ENCODE measurements at places on chromosomes 11 and 22.
A peak's percentile ranks its signal among the peaks of the same experiment; 100 is the strongest.

DNA sequence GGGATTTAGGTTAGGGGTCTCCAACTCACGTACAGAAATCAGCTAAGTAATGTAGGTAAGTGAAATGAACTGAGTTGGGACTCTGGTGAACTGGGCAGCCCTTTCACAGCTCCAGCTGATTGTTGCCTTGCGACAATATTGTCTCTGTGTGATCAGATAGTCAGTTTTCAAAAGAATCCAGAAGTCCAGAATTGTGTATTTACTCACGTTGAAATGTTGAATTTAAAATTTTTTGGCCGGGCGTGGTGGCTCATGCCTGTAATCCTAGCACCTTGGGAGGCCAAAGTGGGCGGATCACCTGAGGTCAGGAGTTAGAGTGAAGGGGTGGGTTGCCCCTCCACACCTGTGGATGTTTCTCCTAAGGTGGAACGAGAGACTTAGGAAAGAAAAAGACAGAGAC lies 18.8 kb upstream of the WDR74 start:
- no peak for DNase-seq

DNA sequence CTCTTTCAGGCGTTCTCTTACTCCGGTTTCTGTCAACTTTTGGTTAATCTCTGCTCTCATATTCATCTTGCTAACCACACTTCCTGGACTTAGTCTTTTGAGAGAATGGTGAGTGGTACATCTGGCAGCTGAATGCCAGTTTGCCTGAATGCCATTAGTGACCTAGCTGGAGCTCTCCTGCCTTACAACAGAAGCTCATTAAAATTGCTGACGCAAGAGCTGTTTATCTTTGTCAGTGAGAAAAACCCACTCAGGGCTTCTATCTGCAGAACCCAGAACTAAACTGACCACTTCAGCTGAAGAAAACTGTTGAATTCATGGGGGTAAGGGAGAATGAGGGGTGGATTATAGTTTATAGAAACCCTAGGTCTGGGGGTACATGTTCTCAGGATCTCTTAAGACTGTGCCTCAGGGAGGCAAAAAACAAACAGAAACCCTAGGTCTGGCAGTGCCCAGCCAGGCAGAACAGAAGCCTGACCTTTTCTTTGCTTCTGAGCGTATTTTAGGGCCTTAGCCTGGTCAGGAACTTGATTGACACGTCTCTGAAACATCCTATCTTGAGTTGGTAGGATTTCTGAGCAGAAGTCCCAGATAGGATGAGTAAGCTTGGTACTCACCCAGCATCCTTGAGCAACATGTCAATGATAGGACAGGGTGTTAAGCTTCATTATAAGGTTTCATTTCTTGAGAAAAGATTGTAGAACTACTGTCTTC lies 52.8 kb upstream of the YWHAH start:
- DNase-seq = no peak

DNA sequence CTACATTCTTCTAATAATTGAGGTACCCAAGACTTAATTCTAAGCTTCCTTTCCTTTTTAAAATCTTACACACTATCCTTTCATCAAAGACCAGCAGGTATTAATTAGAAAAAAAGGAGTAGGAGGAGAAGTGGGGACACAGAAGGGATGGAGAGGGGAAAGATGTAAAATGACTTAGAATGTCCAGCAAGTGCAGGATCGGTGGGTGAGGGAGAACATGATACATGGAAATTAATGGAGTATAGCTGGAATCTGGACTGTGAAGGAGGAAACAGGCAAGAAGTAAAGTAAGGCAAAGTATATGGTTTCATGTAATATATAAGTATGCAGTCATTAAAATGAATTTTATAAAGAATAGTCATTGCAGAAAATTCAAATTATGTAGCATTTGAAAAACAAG lies 63.7 kb upstream of the SC5D start:
- DNase-seq = no peak

DNA sequence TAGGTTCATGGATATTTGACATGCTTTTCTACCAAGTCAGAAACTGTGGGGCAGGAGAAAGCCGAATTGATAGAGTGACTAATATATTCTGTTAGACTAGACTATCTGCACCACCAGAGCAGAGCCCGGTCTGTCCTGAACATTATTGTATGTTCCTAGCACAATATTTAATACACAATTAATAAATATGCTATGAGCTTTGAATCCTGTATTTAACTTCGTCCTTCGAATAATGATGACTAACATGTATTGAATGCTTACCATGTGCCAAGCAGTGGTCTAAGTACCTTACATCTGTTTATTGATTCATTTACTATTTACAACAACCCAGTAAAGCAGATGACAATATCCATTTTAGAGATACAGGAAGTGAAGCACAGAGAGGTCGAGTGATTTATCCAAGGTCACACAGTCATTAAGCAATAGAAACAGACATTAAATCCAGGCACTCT lies 44.8 kb upstream of the ANO3 start:
- DNase-seq = no peak

GRCh38 chr11:1293619-1294015 lies 15.8 kb downstream of the TOLLIP start:
- no peak for DNase-seq

- no peak for DNase-seq
Observed at GRCh38 chr11:13767471-13767870, 99.0 kb downstream of the FAR1 start.

GRCh38 chr22:22887621-22888503 lies at the start of gene IGLL5:
TSS of gene IGLL5 (plus strand) at chr22:22887816. CDS start at chr22:22888054, 238 bp downstream.
- DNase-seq = no peak

- no peak for DNase-seq
Observed at GRCh38 chr11:107259811-107260221, 197.8 kb downstream of the CWF19L2 start.

DNA sequence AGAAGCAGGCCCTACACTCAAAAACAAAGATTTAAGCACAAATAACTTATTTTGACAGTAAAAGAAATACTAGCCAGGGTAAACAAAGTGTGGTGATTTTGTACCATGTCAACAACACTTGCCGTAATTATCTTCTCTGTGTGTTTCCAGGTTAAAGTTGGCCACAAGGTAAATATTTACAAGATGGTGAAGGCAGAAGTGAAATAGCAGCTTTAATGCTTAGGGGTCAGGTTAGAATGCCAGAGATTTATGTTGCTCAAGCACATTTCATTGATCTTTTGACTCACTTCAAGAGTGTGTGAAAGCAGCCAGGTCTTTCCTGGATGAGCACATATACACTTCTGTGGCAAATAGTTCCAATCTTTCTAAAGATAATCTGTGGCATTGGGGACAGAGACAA lies 270.2 kb upstream of the LUZP2 start:
- no peak for DNase-seq

GRCh38 chr11:80873310-80873999 lies 1432.6 kb upstream of the TENM4 start:
- DNase-seq = no peak

DNA sequence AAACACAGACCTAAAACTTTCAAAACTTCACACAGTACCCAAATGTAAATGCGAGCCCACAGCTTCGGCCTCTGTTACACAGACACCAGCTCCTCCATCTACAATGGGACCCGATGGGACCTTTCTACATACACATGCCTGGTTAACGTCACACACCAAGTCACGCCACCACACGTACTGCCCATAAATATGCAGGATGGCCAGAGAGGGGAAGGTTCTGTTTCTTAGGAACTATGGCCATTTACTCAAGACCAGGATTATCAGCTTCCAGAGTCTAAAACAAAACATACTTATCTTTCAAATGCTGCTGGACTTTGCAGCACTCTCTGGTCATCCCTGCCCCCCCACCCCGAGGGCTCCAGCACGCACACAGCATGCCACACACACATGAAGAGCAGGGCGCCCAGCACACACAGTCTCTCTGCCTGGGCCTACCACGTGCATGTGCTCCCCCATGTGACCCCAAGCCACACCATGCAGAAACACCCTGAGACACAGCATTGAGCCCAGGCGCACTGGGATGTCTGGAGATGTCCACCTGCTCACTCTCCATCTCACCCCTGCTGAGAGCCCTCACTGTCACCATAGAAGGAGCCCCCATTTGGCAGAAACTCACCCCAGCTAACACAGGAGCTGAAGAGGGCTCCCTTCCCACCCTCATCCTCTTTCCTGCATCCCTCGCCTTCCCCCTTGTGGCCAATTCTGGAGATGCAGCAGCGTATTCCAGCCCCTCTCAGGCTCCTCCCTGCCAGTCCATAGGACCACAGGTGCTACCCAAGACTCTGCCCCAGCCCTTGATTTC lies 61.8 kb downstream of the SLC22A12 start:
- peak; percentile 50 for DNase-seq

DNA sequence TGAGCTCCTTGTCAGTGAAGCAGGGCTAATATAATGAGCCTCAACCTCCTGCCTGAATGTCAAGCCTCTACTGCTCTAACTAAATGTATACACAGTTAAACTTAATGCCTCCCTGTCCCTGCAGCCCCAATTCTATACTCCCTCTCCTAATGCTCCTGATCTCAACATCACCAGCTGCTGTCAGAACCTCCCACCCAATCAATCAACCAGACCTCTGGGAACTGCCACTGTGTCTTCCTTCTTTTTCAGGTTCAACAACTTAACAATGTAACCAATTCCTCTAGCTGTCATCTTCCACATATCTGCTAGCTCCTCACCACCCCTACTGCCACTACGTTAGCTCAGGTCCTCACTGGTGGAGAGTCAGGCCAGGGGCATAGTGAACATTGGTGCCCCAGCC lies 339.8 kb upstream of the NARS2 start:
- no peak for DNase-seq

DNA sequence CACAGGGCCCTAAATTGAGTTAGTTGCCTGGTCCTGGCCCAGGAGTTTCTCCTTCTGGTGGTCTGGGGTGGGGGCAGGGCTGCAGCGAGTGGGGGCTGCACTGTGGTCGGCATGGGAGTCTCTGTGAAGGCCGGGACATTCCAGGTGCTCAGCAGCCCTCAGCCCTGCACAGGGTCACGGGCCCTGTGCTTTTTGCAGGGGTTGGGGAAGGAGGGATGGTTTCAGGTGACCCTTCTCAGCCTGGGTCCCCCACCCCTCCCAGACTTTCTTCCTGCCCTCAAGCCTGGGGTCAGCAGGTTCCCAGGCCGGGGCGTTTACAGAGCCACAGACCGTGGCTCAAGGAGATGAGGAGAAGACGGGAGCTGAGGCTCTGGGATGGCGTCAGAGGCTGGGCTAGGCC lies 7.8 kb downstream of the EMID1 start:
- no peak for DNase-seq

DNA sequence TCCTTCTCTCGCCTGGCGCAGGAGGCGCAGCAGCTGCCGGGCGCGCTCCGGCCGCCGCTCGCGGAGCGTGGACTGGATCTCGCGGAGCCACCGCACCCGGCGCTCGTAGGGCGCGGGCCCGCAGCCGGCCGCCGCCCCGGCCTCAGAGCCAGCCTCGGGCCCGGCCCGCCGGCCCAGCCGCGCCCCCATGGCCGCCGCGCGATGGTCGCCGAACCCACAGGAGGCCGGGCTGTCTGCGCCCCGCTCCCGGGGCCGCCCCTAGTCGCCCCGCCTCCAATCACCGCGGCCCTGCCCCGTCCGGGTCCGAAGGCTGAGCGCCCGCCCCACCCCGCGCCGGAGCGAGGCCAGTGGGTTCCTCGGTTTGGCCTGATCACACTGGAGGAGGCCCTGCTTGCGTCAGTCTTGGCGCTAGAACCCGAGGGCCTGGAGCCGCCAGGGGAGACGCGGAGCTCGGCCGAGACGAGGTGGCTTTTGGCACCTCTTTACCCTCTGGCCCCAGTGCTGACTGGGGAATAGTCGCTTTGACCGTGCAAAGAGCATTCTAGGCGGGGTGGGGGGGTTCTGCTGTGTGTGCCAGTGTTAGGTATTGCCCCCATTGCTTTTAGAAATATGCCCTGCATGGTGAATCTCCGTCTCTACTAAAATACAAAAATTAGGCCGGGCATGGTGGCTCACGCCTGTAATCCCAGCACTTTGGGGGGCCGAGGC lies at the start of gene LRRC75B:
LRRC75B (minus strand) TSS at position 223 of the 708 bp plus-strand sequence; CDS start at position 189, 34 bp downstream.
- peak; percentile 24 for DNase-seq

DNA sequence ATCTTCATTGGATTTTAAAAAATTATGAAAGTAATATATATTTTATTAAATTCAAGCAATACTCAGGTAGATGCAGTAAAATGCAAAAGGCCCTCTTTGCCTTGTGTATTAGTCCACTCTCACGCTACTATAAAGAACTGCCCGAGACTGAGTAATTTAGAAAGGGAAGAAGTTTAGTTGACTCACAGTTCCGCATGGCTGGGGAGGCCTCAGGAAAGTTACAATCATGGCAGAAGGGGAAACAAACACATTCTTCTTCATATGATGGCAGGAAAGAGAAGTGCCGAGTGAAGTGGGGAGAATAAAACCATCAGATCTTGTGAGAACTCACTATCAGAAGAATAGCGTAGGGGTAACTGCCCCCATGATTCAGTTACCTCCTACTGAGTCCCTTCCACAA lies 130.8 kb downstream of the HIPK3 start:
- DNase-seq = no peak

DNA sequence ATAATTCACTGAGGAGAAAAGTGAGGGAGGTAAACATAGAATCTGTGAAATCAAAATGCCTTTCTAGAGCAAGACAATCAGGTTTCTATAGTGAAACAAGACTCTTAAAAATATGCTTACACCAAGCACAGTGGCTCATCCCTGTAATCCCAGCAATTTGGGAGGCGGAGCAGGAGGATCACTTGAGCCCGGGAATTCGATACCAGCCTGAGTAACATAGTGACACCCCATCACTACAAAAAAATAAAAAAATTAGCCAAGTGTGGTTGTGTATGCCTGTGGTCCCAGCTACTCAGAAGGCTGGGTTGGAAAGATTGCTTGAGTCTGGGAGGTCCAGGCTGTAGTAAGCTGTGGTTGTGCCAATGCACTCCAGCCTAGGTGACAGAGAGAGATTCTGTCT lies 43.2 kb upstream of the ME3 start:
- DNase-seq = no peak

DNA sequence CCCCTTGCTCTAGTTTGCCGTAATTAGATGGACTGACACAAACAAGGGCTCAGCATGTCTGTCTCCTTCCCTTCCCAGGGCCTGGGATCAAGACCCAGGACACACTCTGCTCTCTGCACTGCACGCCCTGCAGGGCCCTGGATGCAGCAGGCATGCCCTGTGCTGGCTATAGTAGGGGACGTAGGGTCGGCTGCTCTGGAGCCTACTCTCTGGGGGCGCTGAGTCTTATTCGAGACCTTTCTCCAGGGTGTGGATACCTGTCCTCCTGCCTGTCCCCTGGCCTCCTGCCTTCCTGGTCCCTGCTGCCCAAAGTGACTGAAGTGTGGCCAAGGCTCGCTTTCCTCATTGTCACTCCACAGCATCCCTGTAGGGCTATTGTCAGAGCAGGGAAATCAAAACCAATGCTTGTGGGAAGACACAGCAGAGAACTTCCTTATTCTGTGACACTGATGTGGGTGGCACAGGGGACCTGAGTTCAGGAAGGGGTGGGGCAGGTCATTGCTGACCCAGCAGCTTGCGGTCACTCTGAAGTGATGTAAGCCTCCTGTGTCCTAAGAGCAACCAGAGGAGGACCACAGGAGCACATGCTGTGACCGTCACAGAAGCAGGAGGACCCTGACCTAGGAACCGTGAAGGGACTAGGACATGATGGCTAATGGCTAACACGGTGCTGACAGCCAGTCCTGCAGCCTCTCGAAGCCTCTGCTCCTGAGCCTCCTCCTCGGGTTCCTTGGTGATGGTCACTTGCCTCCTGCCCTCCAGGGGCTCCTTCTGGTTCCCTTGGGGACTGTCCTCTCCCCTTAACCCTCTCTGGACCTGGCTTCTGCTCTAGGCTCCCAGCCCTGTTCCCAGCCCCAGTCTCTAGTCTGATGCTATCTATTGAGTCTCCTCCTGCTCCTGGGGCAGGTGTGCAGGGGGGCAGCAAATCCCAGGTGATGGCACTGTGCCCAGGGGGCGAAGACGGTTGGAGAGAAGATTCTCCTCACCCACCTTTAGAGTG lies 10.3 kb downstream of the APOBEC3A start:
- DNase-seq = no peak

GRCh38 chr11:71418643-71419042 lies 29.6 kb downstream of the DHCR7 start:
- DNase-seq = no peak

- peak; percentile 3 for DNase-seq
Observed at GRCh38 chr11:59283825-59284772, 71.4 kb upstream of the MPEG1 start.
